ENCODE measurements at places on chromosomes 4 and X.

GRCh38 chr4:34091451-34091850, 2152.9 kb downstream of the ARAP2 start:
- no peak for DNase-seq

DNA sequence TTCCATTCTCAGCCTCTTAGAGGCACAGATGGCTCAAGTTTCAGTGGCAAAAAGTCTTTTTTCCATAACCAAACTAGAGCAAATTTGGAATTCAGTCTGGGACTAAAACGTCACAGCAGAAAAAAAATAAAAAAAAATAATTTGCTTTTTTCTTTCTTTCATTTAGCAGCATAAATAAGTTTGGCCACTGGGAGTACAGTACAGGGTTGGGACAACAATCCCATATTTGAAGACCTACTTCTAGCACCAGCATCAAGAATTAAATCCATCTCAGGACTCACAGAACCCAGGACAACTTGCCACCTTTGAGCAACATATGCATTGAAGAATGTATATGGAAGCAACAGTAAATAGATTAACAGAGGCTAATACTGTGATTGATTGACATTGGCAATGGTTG, 214.0 kb downstream of the FBXW7 start:
- no peak for DNase-seq

DNA sequence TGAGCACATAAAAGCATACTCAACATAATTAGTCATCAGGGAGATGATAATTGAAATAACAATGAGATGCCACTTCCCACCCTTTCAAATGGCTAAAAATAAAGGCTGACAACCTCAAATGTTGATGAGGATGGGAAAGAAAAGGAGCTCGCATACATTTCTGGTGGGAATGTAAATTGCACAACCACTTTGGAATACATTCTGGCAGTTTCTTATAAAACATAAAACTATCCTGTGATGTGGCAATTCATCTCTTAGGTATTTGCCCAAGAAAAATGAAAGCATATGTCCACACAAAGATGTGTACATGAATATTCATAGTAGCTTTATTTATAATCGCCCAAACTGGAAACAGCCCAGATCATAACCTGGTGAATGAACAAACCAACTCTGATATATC, 687 bp upstream of the ZNF275 start:
- no peak for DNase-seq

DNA sequence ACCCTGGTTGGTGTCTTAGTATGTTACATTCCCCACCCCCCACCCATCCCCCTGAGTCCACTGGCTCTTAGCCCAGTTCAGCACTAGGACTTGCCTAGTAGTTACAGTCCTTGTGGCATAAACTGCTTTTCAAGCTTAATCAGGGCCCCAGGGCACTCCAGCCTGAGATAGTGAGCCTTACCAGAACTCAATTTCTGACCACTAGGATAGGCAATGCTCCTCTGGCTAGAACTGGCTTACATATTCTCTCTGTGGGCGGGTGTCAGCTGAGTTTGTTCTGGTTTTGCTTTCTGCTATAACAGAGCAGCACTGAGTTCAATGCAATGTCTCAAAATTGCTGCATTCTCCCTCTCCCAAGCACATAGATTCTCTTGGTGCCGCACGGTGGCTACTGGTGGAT, 391.4 kb upstream of the DIPK2B start:
- peak; percentile 2 for DNase-seq

DNA sequence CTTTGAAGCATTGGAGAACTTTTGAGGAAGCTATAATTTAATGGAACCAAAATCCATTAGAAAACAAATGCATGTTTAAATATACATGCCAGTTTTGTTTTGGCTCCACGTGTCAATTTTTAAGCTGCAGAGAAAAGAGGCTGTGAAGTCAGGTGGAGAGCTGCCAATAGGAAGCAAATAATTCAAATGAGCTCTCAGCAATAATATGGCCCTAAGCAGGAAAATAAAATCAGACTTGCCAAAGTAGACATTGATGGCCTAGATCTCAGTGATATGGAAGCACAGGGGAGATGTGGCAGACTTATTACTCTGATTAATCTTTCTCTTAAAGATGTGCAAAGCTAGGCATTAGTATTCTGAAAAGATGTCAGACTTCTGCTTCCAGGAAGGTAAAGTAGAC, 769.8 kb upstream of the NDST4 start:
- no peak for DNase-seq

DNA sequence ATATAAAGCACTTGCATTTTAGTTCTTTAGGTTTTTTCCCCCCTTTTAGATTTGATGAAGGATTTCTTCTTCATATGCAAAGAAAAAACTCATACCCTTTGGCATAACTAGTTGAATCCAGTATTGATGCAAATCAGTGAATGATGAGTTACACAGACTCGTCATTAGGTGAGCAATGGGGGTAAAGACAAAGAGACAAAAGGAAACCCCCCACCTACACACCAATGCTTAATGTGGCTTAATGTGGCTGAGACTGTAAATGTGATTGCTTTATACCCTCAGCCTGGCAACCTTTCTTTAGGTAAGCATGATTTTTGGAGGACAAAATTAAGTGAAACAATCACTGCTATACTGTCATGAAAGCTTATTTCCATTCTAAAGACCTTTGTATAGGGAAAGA, 39.5 kb downstream of the CD40LG start:
- DNase-seq: no peak

DNA sequence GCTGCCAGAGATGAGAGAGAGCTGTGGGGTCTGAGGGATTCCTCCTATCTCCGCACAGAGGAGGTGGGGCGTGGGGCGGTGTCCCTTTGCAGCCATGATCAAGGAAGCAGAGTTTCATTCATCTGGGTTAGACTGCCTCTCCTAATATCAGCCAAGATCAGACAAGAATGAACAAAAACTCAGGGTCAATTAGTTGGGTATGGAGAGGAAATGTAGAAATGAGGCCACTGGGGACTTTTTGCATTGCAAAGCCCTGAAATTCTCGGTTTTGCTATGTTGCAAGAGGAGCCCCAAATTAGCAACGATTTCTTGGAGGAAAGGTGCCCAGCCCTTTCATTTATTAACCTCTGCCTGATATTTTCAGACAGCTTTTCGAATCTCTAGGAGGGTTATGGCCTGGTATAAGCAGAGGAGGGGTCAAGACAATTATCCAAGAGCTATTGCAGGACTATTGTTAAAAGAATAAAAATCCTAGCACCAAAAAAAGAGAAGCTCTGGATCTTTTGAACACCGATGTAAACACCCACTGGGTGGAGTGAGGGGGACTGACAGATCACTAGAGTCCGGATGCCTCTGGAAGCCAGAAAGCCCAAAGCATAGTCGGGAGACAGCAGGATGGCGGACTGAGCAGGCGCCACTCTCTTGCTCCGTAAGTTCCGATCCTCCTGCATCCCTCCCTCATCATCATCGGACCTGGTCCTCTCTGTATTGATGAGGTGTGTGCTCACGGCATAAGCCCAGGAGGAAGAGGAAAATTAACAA, 34.4 kb upstream of the ACSL1 start:
- peak; percentile 35 for DNase-seq

DNA sequence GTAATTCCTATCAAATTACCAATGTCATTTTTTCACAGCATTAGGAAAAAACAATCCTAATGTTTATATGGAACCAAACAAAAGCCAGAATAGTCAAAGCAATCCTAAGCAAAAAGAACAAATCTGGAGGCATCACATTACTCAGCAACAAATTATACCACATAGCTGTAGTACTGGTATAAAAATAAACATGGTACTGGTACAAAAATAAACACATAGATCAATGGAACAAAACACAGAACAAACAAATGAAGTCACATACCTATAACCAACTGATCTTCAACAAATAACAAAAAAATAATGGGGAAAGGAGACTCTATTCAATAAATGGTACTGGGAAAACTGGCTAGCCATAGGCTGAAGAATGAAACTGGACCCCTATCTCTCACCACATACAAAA, 37.4 kb downstream of the PPA2 start:
- DNase-seq: no peak

DNA sequence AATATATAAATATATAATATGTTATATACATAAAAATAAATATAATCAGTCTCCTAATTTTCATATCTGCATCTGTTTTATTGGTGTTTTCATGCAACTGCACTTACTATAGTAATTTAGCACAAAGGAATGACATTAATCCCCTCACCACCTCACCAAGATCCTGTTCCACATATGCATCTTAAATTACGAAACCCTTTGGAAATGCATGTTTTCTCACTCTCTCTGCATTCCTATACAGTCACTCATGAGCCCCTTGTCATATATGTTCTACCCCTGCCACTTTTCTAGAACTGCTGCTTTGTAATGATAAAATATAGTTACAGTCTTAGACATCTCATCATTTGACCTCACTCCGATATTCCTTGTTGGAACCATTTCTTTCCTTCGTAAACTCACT, 728.7 kb upstream of the SLIT2 start:
- no peak for DNase-seq

- DNase-seq: peak; percentile 2
Measured at GRCh38 chr4:154731756-154732155, 12.0 kb upstream of the LRAT start.

DNA sequence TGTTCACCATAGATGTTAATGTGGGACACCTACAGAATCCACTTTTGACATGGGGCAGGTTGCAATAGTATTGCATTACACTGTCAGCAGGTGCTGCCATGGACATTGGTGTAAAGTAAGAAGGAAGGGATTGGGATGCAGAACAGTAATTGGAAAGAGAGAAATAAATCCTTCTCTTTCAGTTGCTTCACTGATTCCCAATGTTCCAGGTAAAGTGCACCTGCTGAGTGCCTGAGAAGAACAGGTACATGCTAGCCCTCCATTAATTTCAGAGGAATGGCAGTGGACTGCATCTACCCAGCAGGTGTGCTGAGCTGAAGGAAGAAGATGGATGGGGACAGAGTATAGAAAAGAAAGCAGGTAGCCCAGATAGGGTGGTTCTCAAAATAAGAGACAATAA, 248.5 kb downstream of the TENM3 start:
- no peak for DNase-seq

GRCh38 chrX:38342853-38343778, 9.3 kb upstream of the OTC start:
- no peak for DNase-seq

- DNase-seq: no peak
Measured at GRCh38 chr4:14478504-14478903, 523.8 kb upstream of the CPEB2 start.

DNA sequence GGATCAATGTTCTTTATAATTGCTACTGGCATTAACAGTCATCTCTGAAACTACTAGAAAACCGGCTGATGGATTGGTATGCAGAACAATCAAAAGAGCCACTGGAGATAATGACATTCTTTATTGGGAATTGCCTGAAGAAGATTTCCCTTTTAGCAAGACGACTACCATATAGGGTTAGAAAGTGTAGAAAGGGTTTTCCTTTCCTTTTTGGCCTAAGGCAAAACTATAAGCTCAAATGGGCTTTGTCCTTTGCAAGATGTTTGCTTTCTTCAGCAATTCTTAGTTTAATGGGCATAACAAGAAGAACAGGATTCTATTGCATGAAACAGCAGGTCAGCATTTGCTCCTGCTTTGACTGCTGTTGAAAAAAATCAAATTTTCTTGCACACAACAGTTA, 214.2 kb upstream of the PCDH10 start:
- DNase-seq: no peak

DNA sequence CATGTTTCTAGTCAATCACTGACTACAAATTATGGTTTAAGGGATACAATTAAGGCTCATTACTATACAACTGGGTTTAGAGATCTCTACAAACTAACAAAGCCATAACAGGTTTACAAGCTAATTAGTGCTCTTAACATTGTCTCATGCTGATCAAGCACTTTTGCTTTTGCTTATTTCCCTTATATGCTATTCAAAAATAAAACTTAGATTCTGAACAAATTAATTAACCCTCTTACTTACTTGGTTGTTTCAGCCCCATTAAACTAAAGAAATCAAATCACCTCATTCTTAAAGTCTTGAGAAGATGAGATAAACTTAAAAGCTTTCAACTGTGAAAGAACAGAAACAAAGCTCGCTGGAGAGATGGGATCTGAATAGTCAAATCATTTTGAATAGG, 2024.5 kb upstream of the ADGRL3 start:
- DNase-seq: no peak

DNA sequence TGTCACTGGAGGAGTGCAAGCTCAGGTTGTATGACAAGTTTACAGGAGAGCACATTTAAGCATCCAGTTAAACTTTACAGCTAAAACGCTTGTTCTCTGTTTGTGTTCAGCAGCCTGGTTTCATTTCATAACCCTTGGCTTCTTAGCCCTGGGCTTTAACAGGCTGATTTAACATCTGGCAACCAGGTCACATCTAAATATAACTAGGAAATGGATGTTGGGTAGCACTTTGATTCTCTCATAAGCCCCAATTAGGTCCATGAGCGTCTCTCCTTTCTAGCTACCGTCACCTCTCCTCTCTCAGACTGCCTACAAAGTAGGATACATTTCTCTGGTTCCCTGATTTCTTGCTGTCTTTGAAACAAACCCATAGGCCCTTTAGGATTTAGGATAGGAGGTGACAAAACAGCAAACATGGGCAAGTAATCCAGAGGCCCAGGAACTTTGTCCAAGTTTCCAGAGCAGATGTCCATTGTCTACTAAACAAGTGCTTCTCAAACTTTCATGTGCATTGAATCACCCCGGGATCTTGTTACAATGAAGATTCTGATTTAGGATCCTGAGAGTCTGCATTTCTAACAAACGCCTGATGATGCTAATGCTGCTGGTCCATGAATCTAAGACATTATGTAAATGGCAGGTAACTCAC, 22.5 kb downstream of the OTUD6A start:
- DNase-seq: no peak

DNA sequence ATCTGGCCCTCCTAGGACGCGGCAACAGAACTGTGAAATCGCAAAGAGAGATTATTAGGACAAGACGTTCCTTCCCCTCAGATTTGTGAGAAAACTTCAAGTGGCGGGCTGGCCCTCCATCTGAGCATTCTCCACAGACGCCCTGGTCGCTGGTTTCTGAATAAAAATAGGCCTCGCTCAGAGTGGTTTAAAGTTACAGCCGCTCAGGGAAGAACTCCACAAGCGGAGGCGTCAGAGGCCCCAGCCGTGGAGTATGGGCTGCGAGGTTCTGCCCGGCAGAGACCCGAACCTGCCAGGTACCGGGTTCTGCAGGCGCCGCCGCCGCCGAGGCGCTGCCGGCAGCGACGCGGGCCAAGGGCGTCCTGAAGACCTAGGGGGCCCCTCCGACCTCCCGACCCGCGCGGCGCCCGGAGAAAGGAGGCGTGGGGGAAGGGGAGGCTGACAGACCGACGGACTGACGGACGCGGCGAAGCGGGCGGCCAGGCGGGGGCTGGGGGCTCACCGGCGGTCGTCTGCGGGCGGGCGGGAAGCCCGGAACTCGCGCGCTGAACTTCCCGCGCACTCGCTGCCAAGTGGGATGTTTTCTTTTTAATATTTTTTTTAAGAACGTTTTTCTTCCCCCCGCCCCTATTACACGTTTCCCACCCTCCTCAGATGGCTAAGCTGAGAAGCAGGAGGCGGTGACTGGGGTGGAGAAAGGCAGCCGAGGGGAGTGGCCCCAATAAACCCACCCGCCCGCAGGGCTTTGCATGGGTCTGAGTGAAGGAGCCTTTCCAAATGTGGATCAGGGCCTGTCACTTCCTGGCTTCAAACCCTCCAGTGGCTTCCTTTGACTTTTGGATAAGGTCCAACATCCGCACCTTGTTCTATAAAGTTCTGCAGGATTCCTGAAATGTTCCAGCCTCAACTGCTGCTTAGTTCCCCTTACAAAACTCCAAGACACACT, at the start of gene PABPC4L:
TSS of gene PABPC4L (minus strand) at position 574 of the 946 bp plus-strand sequence. CDS start 770 bp downstream, outside the sequence.
- DNase-seq: no peak

All from suppressor macrophage (primary cell).